ENCODE measurements at places on chromosomes 12 and 14.
A peak's percentile ranks its signal among the peaks of the same experiment; 100 is the strongest.

DNA sequence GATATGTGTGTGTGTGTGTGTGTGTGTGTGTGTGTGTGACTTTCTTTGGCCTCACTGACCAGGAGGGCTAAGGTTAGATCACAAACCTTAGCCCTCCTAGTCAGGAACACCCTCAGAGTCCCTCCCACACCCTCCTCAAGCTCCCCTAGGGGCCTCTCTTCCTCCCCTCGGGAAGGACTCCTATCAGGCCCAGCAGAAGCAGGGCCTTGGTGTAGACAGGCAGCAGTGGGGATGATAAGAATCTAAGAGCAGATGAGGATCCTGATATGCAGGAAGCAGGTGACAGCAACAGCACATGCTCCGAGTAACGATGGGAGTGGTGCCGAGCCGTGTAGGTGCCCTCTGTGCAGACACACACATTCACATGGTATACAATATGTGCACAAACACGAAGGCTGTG lies 20.7 kb downstream of the PLEK2 start:
- DNase-seq = no peak

DNA sequence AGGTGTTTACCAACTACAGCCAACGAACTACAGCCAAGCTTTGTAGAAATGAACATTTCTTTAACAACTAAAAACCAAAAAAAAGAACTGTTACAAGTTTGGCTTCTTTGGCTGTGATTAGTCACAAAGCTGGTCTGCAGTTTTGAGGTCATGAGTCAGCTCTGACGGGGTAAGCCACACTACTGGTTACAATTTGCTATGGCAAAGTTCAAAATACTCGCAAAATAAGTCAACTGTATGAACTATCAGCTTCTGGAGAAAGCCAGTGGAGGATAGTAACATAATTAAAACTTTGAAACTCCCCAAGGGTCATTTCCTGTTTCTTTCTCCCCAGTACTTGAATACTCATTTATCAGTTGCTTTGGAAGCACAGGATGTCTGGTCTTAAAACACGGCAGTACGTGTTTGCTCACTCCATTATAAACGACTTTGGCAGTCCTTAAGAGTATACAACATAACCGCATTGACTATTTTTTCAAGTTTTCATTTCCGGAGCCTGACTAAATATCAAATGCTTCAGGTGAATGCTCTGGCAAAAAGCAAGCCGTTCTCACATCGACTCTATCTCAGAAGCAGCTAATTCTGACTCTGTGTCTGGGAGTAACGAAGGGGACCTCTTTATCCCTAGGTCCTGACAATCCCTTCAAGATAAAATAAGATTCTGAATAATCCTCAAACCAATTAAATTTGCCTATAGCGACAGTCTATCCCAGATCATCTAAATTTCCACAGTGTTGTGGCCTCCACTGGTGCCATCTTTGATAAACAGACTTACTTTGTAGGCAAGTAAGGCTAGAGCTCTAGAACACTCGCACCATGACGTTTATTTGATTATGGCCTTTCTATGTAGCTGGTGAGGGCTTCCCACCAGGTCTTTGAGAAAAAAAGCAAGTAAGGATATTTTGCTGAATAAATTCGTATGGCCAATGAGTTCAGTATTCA lies 10.6 kb downstream of the PHLDA1 start:
- peak; percentile 54 for DNase-seq

- DNase-seq = no peak
Measured at GRCh38 chr12:70744178-70744577, 106.9 kb upstream of the PTPRB start.

GRCh38 chr12:75969768-75970167 lies 61.8 kb downstream of the PHLDA1 start:
- no peak for DNase-seq

DNA sequence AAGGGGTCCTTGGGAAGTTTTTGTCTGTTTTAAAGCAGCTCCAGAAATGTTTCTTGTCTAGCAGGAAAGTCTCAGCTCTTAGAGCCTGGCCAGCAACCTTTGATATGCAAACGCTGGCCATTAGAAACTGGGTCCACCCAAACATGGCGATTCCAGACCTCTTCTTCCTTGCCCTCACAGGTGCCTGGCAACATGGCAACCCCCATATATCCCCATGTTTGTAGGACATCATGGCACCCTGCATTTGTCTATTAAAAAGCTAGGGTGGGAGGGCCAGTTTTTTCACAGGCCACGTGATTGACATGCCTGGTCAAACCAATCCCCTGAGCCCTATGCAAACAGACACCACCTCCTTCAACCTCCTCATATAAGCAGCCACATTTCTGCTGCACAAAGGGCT lies 848.7 kb upstream of the FOXG1 start:
- no peak for DNase-seq

DNA sequence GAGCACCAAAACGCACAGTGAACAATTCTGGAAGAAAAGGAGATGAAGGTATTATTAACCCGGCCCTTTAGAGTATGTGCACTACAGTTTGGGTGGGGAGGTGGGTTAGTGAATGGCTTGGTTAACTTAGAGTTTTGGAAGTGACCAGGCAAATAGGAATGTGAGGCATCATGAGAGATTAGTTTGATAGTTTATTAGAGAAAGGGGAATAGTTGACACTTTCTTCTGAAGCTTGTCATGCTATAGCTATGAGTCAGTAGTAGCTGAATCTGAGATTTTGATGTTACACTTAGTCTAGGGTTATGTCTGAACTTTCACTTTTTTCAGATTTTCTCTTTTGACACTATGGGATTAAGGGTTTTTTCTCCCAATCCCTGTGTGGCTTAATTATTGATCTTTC lies 567.2 kb downstream of the SNAPC1 start:
- DNase-seq = no peak

DNA sequence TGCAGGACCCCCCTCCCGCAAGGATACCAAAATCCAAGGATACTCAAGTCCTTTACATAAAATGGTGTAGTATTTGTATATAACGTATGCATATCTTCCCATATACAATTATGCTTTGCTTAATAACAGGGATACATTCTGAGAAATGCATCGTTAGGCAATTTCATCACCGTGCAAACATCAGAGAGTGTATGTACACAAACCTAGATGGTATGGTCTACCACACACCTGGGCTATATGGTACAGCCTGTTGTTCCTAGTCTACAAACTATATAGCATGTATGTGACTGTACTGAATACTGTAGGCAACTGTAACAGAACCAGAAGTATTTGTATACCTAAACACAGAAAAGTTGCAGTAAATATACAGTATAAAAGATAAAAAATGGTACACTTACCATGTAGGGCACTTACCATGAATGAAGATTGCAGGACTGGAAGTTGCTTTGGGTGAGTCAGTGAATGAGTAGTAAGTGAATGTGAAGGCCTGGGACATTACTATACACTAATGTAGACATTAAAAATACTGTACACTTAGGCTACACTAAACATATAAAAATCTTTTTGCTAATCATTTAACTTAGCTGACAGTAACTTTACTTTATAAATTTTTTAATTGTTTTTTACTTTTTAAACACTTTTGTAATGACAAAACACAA lies 141.1 kb downstream of the SLC41A2 start:
- DNase-seq = no peak

DNA sequence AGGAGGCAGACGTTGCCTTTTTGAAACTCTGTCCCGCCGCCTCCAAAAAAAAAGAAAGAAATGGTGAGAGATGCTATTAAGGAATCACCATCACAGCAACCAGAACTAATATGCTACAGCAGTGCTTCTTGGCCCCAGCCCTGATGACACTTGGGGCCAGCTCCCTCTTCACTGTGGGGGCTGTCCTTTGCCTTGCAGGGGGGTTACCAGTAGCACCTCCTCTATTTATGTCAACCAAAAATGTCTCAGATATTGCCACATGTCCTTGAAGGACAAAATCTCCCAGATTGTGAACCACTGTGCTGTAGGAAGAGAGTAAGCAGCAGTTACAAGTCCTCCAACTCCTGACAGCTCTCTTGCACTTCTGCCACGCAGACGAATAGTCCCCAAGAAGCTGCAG lies 76.4 kb downstream of the LRRC74A start:
- DNase-seq = no peak

DNA sequence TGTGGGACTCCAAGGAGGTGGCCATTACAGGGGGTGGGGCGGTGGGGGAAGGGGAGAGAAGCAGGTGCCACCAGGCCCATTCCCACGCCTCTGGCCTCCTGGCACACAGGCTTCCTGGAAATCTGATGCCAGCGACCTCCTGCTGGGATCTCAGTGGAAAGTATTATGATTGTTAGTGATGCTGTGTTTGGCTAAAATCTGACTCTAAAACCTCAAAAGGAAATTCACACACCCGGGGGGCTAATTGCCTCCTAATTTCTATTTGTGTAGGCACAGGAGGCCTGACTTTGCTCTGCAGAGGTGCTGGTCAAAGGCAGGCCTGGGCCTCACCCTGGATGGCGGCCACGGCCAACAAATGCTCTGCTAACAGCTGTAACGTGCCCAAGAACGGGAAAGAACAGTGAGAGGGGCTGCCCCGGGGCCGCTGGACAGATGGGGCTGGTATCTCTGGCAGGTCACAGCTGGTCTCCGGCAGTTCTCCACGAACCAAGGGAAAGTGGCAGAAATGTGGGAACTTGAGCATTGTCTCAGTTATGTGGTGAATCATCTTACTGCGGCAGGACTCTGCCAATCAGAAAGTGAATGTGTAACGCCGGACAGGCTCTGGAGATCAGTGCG lies 14.3 kb downstream of the FAM181A start:
- no peak for DNase-seq

DNA sequence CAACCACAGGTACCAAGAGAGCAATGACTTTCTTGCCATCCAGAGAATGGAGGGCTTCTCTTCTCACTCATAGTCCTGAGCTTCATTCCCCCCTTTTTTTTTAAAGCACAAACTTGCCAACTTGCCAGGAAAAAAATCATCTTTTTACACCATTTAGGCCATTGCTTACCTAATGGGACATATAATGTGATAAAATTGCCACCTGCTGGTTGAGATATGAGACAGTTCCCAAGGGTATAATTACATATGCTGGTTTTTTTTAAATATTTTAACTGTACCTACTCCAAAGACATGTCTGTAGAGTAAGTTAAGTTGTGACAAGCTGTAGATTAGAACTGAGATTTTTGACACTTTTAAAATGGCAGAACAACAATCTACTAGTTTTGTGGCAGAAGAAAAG lies 519.1 kb upstream of the SEL1L start:
- no peak for DNase-seq

GRCh38 chr14:36226164-36226563 lies 49.6 kb upstream of the PTCSC3 start:
- no peak for DNase-seq

- no peak for DNase-seq
Measured at GRCh38 chr12:89156862-89157262, 195.4 kb downstream of the DUSP6 start.

GRCh38 chr14:92122351-92122677 lies 545 bp downstream of the CPSF2 start:
- no peak for DNase-seq

DNA sequence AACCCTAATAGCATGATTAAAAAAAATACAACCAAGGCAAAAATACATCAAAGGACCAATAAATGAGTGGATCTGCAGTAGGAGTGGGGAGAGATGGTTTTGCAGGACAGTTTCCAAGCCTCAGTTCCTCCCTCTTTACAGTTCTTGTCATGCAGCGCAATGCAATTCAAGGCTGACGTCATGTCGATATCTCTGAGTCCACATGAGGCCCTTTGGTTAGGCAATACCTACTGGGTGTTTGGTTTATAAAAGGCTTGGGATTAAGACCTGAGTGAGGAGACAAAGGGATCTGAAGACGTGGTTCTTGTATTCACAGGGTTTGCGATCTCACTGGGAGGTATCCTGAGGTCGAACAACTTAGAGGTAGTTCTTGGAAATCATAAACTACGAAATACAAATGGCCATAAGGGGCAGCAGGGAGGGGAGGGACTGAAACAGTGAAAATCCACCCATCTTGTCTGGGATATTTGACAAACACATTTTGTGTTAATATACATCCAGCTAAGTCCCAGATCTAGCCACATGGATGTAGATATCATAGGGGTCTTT lies 441.0 kb downstream of the FUT8 start:
- no peak for DNase-seq

- DNase-seq = no peak
Measured at GRCh38 chr12:82124711-82125380, 233.3 kb downstream of the CCDC59 start.

DNA sequence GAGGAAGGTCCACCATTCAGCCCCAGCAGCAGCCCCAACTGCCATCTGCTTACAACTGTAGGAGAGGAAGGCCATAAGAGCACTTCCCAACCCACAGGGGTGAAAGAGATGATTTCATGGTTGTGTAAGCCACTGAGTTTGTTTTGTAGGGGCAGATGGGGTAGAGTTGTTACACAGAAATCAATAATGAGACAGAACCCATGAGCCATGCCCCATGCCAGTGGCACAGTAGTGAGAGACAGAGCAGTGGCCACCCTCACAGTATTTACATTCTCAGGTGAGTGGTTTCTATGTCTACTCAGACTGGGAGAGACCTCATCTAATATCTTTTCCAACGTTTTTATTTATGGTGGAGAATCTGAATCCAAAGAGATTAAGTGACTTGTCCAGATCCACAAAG lies 68.6 kb downstream of the NUAK1 start:
- DNase-seq = peak; percentile 79

DNA sequence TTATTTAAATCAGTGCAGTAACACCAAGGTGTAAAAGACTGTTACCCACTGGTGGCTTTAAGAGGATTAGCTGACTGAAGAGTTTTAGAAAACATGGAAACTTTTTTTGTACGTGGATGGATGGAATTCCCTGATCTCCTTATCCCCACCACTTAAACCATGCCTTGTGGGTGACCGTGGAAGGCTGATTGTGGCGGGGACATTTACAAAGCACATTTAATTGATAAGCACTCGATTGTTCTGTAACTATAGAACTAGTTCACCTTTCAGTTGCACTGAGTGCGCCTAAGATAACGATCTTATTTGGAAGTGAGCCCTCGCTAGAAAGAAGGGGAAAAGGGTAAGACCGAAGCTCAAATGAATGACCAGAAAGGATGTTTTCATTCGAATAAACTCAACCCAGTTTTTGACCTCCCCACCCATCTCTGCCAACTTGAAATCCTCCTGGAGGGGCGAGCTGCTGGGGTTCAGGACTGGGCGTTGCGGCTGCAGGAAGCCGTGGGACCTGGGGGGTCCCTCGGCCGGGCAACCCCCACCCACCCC lies 688 bp upstream of the RASSF3 start:
- no peak for DNase-seq
